Naive thymus-derived CD4-positive, alpha-beta T cell (primary cell): ENCODE measurements at places on chromosomes 12 and 14. TPM values are rescaled to one million over a fixed set of nuclear protein-coding genes. Genes with fewer than 3 reads are reported as not detected.

DNA sequence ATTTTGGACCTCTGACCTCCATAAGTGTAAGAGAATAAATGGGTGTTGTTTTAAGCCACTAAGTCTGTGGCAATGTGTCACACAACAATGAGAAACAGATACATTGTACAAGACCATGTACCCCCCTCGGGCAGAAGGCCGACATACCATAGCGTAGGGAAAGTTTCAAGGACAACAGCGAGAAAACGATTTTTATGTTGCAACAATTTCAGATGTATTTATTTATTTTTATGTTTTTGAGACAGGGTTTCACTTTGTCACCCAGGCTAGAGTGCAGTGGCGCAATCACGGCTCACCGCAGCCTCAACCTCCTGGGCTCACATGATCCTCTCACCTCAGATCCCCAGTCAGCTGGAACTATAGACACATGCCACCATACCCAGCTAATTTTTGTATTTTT is 136.4 kb upstream of the NCOR2 start:
- DNase-seq, result no peak

- DNase-seq, result no peak
These were observed 116.3 kb downstream of the TSPAN8 start for GRCh38 chr12:71041476-71041875.

- DNase-seq, result no peak
These were observed 32.0 kb upstream of the SPPL3 start for GRCh38 chr12:120936197-120936596.

DNA sequence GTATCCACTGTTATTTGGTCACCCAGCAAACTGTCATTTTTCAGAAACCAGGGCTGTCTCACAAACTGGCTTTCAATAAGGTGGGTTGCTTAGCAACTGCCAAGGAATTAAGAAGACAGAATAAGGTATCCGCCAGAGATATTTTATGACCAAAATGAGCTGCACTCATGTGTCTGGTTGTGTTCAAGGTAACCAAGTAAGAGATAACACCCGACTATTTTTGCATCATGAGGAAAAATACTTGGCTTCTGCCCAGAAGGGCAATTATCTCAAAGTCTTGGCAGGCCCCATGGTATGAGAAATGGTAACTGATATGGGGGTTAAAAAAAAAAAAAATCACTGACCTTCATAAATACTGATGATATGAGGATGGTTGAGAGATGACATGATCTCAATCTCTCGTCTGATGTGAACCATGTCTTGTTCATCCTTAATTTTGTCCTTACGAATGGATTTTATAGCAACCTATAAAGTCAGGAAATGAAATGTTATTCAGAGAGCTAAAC is 32.6 kb downstream of the NUAK1 start:
- DNase-seq, result no peak

DNA sequence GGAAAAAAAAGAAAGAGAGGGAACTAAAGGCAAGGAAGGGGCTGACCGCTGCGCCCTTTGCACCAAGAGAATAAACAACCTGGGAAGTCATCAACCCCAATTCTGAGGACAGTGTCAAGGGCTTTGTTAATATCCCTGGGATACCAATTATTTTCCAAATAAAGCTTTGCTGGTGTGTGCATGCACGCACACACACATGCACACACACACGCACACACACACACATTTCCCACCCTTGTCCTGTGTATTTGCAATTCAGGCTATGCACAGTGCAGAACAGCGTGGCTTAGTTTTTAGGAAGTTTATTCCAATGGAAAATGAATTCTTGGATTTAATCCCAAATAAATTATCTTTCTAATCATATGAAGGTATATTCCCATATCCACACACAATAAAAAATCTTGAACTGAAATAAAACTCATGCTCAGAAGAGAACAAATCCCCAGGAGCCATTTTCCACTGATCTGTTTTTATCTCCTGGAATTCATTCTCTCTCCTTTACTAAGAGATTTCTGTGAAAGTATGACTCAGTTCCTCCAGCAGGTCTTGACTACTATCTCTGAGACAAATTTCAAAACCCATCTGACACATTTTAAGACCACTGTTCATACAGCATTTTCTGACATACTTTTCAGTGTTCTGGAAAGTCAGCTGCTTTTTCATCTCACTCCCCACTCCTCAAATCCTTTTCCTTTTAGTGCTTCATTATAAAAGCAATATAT is 334.4 kb upstream of the ATP2B1 start:
- DNase-seq, result no peak

DNA sequence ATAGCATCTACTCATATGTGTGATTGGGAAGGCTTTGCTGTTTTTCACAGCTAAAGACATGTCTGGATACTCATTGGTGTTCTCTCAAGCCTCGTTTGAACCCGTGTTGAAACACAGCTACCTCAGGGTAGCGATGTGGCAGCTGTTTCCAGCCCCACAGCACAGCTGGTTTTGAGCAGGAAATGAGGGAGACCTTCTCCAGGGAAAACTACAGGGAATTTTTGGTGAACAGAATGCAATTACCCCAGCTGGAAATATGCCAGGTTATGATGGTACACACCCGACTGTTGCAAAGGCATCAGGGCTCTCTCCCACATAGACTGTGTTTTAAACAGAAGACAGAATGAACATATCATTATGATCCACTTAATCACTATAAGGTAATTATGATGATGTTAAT is 828.9 kb downstream of the VRK1 start:
- DNase-seq, result no peak

DNA sequence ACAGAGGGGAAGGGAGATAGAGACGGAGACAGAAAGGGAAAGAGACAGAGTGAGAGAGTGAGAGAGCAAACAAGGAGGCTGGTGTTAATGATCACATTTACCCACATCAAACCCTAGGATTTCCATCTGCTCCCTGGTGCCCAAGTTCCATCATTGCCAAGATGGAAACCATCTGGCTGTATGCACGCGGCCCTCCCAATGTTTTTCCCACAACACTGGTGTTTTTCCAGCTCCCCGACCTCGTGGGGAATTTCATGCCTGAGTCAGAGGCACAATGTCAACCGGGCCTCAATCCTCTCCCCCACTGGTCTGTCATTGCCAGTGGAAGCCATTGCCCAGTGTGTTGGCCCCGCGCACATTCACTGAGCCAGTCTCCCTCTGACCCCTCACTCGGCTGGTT is 19.9 kb upstream of the BDKRB2 start:
- no peak for DNase-seq

GRCh38 chr14:51816031-51816430 is 44.4 kb upstream of the GNG2 start:
- no peak for DNase-seq

GRCh38 chr12:61854902-61855301 is 405.3 kb upstream of the USP15 start:
- DNase-seq, result no peak

DNA sequence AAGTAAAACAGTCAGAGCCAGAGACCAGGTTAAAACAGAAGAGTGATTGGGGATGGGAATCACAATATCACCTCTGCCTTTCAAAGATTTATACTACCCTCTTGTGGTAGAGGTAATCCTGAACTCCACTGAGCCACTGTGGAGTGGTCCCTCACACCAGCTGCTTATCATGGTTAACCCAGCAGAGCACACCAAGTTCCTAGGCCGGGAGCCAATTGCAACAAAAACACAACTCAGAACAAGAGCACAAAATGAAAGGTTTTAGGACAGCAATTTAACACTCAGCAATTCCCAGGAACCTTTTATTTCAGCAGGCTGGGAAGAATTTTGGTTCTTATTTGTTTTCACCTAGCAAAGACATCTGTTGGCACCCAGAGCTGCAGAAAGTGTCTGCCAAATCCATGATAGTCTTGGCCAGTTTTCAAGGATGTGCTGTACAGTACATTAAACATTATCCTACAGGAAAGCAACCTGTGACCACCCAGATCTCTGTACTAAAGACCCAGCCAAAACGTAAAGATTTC is 220.5 kb upstream of the ATXN7L3B start:
- DNase-seq, result no peak

- DNase-seq, result no peak
These were observed 66.8 kb upstream of the FICD start for GRCh38 chr12:108448246-108448645.

DNA sequence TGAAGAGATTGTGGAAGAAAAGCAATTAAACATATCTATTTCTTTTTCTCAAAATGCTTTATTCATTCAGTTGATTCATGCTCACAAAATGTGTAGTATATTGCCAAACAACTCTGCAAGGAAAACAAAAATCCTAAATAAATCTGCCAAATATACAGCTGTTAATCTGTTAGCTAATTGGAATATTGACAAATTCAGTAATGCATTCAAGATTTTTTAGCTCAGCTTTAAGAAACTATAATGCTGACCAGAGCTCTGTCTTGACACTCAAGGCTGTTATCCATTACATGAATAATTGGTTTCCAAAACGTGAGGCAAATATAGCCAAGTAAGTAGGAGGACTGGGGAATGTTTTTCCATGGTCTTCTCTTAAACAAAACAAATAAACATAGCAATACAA is 146.8 kb downstream of the TMTC2 start:
- DNase-seq, result no peak

- DNase-seq, result no peak
These were observed 618 bp upstream of the AQP6 start for GRCh38 chr12:49972129-49972528.

- no peak for DNase-seq
These were observed 16.7 kb downstream of the TMEM19 start for GRCh38 chr12:71702590-71702989.

DNA sequence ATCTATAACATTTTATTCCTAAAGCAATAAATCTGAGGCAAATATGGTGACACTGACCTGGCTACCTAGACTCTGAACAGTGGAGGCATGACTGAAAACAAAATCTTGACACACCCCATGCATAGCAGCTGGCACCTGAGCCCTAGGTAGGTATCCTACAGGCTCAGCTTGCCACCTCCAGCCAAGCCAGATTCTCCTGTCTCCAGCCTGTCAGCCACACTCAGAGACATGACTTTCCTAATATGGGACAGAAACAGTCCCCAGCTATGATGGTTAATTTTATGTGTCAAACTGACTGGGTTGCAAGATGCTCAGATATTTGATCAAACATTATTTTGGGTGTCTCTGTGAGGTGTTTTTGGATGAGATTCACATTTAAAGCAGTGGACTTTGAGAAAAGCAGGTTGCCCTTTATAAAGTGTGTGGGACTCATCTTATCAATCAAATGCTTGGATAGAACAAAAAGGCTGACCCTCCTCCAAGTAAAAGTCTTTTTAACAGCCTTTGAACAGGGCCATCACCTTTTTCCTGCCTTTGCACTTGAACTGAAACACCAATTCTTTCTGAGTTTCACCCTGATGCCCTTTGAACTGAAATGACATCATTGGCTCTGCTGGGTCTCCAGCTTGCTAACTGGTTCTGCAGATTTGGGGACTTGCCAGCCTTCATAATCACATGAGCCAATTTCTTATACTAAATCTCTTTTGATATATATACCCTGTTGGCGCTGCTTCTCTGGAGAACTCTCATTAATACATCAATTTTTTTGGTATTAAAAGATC is 125.4 kb downstream of the LLPH start:
- no peak for DNase-seq

DNA sequence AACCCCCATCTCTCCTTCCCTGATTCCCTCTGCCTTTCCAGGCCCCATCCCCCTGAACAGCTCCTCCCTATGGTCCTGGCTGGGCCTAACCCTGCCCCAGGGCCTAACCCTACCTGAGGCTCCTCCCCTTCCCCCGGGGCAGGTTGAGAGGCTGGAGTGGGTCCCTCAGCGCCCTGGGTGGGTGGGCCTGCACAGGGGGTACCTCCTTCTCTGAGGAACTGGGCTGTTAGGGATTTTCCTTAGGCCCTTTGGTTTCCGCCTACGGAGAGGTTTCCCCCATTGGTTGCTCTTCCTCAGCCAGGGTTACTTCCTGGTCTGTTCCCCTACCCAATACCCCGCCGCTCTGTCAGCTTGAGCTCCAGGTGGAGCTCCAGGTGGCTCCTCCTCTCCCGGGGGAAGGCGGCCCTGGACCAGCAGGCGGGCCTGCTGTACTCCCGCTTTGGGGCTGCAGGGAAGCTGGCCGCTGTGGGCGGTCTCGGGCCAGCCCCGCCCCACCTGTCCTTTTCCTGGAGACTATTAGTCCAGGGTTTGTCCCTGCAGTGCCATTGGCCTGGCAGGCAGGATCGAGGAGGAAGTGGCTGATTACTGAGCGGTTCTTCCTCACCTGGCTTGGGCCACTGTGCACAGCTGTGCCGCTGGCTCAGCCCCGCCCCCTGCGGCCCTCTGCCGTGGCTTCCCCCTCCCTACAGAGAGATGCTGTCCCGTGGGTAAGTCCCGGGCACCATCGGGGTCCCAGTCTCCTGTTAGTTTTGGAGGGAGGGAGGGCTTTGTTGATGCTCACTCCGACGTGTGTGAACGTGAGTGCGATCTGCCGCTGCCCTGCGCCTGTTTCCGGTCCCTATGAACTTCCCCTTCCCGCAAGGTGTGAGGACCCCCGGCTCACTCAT is 2.5 kb downstream of the C12orf57 start:
- no peak for DNase-seq

DNA sequence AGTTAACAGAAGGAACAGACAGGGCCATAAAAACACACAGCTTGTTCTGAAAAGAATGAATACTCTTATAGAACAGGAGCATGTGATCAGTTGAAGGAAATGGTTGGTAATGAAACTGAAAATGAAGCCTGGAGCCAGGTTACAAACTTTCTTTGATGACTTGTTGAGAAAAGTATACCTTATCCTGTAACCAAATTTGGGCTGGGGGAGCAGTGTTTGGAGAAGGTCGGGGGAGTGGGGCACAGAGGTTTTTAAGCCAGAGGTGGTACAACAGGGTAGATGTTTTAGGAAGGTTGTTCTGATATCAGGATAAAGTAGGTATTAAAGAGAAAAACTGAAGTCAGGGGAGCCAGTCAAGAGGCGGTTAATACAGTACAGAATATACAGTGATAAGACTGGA is 8.2 kb downstream of the GOLT1B start:
- peak; percentile 28 for DNase-seq

- DNase-seq, result no peak
These were observed 11.7 kb downstream of the TMEM106C start for GRCh38 chr12:47975036-47975620.

GRCh38 chr14:103391048-103391447 is 5.8 kb downstream of the MARK3 start:
- DNase-seq, result no peak

DNA sequence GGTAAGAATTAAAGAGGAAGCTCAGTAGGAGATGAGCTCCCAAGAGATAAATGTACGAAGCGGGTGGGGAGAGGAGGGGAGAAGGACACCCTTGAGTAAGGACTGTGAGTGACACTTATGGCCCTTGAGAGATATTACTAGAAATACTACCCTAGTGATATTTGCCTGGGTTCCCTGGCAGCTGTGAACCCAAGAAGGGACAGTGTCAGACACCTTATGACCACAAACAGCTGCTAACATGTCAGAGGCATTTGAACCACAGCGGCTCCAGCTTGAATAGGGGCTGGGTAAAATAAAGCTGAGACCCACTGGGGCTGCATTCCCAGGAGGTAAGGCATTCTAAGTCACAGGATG is 19.6 kb upstream of the SLC6A12 start:
- no peak for DNase-seq

- DNase-seq, result no peak
These were observed 720.9 kb downstream of the AACS start for GRCh38 chr12:125786143-125786542.

CLEC1B gene
- not detected for total RNA-seq

ANKRD33 gene
- not detected for total RNA-seq

RERGL gene
- total RNA-seq, result not detected

KRT79 gene
- not detected for total RNA-seq

SIX1 gene
- not detected for total RNA-seq

SYNDIG1L gene
- not detected for total RNA-seq
